Mammary microvascular endothelial cell (primary cell): ENCODE measurements at places on chromosomes 12 and 14. TPM values are rescaled to one million over a fixed set of nuclear protein-coding genes. Genes with fewer than 3 reads are reported as not detected.

Gene CD163L1
- 1.7 and 4.7 TPM in 2 replicates for total RNA-seq

Gene VSIG10
- 24.5 and 39.0 TPM in 2 replicates for total RNA-seq

Gene NRXN3
- total RNA-seq: 0.27 and 0.49 TPM in 2 replicates

Gene RASSF8
- total RNA-seq: 37.6 and 55.3 TPM in 2 replicates

Gene RASSF9
- 0.47 and 1.1 TPM in 2 replicates for total RNA-seq
